ENCODE measurements at places on chromosomes 11 and 22.

GRCh38 chr11:72326151-72326848, 82.3 kb upstream of the PHOX2A start:
- no peak for DNase-seq

- no peak for DNase-seq
These were observed 19.0 kb upstream of the CECR2 start for GRCh38 chr22:17350292-17350691.

GRCh38 chr22:23849009-23850006, 8.4 kb upstream of the SLC2A11 start:
- DNase-seq, result peak; percentile 73

- DNase-seq, result no peak
These were observed 49.1 kb downstream of the ADAMTS8 start for GRCh38 chr11:130379276-130379675.

All from stimulated activated CD4-positive, alpha-beta T cell treated with anti-CD3 and anti-CD28 coated beads, Interleukin-15, amount 100 ng/mL, for 1 hour (primary cell).